ENCODE measurements at places on chromosomes 5 and 9.

GRCh38 chr9:12740845-12741244, 34.0 kb upstream of the LURAP1L start:
- no peak for DNase-seq

- no peak for DNase-seq
Observed at GRCh38 chr9:34642679-34643078, 3.8 kb upstream of the GALT start.

DNA sequence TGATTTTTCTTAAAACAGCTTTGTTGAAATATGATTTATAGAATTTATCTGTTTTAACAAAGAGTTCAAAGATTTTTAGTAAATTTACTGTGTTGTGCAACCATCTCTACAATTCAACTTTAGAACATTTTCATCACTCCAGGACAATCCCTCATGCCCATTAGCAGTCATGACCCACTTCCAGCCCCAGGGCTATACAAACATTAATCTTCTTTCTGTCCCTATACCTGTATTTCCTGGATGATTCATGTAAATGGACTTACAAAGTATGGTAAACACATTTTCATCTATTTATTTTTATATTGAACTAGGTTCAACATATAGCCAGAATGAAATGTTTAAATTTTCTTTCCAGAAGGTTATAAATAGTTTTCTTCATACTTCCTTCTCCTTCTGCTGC, 127.8 kb upstream of the CCDC180 start:
- no peak for DNase-seq

- DNase-seq: no peak
Observed at GRCh38 chr9:87548159-87548558, 50.5 kb downstream of the DAPK1 start.

- no peak for DNase-seq
Observed at GRCh38 chr5:72508241-72509170, 1.3 kb upstream of the ZNF366 start.

DNA sequence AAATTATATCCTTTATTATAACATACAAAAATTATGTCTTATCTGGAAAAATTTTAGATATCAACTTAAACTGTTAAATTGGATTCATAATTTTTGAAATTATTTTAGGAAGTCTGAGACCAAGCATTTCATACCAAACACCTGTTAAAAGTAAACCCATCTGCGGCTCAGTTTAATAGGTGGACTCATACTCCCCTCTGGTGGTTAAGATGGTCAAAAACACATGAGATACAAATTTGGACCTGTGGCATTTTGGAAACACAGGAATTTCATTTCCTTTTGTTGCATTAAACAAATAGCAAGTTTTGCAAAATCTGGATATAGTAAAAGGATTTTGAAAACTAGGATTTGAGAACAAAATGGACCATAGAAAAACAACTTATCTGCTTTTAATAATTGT, 53.7 kb downstream of the RGMB start:
- no peak for DNase-seq

DNA sequence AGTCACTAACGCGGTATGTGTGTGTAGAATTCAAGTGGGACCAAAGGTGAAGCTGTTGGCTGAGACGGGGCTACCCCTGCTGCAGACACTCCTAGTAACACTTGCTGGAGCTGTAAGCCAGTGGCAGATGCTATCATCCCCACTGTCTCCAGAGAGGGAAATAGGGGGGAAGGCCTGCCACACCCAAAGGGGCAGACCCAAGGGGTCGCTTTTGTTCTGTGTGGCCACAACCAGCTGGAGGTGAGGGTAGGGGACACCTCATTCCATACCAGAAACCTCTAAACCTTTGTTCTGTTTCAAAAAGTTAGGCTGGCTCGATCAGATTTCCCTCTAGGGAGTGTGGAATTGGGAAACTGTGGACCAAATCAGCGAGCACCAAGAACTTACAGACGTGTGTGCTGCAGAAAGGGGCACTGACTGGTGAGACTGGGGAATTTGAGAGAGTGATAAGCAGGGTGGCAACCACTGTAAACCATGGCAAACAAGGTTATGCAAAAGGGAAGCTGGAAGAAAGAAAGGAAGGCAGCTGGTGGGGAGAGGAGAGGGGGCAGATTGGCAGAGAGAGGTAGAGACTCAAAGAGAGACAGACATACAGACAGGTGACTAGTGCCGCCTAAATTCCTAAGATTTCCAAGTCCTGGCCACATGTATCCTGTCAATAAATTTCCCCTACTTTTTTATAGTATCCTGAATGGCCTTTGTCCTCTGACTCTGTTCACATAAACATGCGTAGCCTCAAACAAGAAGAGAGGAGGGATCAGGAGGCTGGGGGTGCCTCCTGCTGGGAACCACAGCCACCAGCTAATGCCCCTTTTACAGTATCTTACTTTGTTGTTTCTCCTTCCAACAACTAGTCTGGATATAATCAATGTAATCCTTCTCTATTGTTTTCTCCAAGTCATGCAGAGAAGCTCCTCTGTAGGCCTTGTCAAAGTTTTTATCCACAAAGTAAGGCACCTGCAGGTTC, 15.6 kb upstream of the SPATA24 start:
- no peak for DNase-seq

- no peak for DNase-seq
Observed at GRCh38 chr5:55620766-55621160, 86.0 kb upstream of the PLPP1 start.

GRCh38 chr9:115016344-115016743, 86.0 kb upstream of the TNFSF8 start:
- no peak for DNase-seq

- no peak for DNase-seq
Observed at GRCh38 chr9:19828576-19829109, 39.8 kb upstream of the SLC24A2 start.

DNA sequence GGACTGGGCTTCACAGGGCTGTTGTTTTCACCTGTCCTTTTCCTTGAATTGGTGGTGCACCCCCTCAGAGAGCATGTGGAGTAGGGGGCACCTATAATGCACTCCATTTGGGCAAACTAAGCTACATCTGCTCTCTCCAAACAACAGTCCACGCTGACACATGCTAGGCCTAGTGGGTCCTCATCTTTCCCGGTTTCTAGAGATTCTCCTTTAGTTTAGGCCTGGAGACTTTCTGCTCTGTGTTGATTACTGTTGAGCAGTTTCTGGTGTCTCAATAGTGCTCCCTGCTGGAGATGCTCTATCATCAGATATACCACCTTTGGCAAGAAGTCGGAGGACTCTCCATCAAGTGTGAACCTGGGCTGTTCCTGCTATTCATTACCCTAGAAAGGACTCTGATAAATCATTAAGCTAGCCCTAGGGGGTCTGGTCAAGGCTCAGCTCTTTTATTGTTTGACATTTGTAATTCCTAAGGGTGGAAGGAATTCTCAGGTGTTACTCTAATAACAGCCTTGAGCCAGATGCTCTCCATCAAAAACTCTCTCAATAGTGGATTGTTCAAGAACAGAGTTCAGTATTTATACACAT, 64.0 kb upstream of the FYB1 start:
- peak; percentile 45 for DNase-seq

DNA sequence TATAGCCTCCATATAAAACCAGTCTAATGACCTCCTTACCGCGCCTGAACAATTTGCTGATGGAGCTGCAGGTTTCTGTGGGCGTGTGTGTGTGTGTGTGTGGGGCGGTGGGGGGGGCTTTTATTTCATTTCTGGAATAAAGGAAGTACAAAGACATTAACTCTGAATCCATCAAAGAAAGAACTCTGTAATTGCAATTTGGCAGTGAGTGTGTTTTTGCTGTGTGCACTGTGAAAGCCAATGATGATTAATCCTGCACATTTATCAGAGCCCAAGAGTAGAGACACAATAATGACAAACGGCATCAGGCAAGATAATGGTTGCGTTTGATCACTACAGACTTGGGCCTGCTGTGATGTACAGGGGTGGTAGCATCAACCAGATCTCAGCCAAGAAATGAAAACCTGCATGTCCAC, 29.3 kb upstream of the NDFIP1 start:
- no peak for DNase-seq

- no peak for DNase-seq
Observed at GRCh38 chr5:2913281-2913680, 161.8 kb upstream of the IRX2 start.

DNA sequence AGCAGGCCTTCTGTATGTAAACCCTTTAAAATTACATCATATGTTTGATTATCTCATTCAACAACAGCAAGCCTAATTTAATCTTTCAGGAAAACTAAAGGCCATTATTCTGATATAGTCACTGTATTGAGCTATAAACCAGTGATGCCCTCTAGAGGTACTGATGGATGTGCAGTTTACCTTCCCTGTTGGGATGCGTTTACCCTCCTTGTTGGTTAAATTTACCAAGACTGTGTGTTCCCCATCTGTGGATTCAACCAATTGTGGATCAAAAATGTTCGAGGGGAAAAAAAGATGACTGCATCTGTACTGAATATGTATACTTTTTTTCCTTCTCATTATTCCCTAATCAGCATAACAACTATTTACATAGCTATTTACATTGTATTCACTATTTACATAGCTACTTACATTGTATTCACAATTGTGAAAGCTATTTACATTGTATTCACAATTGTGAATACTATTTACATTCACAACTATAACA, 3.7 kb upstream of the BAAT start:
- no peak for DNase-seq

- DNase-seq: no peak
Observed at GRCh38 chr9:86407022-86407421, 52.8 kb upstream of the TUT7 start.

DNA sequence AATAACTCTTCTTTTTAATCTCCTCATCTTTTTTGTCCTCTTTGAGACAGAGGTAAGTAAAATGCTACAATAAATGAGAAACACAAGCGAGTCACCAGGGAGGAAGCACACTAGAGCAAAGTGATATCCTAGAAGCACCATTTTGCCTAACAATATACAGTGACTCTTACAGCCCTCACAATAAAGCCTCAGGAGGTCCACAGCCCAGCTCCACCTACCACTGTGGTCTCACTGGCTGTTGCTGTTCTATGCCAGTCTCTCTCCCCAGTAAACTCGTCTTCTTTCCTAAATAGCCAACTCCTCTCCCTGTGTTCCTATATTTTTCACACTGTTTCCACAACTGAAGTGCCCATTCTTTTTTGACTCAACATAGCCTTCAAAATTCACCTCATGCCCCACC, 44.3 kb downstream of the TNFSF15 start:
- DNase-seq: no peak

DNA sequence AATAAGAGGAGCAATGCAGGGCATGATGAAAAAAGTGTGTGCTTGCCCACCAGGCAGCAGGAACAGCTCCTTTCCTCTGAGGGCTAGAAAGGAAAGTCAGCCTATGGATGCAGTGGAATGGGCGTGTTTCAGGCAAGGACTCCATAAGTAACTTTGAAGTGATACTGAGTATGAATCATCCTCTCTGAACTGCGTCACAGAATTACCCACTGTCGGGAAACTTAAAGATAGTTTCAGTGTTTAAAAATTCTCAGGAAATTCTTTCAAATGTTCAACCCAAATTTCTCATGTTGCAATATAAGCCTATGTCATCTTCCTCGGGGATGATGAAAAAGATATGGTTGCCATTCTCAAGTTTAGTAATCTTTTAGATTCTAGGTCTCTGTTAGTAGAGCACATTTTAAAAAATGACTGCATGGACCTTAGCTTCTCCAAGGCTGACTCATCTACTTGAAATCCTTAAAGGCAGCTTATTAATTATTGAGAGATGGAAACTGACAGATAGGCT, 27.7 kb downstream of the PTCD2 start:
- DNase-seq: no peak

- DNase-seq: no peak
Observed at GRCh38 chr5:16810208-16810854, 125.8 kb downstream of the MYO10 start.

- DNase-seq: no peak
Observed at GRCh38 chr9:107068581-107068980, 205.6 kb downstream of the ZNF462 start.

DNA sequence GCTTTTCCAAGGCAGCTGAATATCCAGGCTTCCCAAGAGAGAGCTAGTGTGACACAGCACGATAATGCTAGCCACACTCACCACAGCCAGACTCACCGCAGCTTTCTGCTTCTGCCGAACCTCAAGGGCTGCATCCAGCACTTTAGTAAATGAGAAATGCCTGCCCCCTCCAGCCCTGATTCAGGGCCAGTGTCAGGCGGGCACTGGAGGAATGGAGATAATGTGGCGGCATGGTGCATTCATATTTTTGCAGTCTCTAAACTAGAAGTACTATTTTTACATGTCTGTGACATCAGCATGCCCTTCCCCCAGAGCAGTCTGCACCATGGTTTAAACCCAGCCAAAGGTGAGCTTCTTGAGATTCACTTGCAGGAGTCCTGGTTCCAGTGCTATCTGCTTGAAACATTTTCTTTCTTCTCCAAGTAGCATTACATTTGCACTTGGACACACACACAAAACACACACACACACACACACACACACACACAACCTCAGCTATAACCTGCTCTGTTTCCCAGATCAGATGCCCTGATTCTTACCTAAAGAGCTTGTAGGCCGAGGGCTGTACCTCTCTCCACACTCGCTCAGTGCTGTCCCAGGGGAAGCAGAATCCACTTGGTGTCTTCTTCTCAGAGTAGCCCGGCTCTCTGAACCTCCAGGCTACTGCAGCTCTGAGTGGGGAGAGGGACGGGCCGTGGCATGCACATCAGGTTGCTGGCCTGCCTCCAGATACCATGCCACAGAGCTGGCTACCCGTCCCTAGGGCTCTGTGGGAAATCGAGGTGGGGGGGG, at the start of gene FGF1:
FGF1 (minus strand) TSS at position 673 of the 792 bp plus-strand sequence. CDS start 71,963 bp downstream, outside the sequence.
- no peak for DNase-seq

- DNase-seq: no peak
Observed at GRCh38 chr5:54093861-54094260, 216.5 kb downstream of the ARL15 start.

GRCh38 chr9:89436963-89437625, 60.8 kb downstream of the SEMA4D start:
- DNase-seq: peak; percentile 54

GRCh38 chr5:19608444-19609002, 379.5 kb downstream of the CDH18 start:
- DNase-seq: no peak

DNA sequence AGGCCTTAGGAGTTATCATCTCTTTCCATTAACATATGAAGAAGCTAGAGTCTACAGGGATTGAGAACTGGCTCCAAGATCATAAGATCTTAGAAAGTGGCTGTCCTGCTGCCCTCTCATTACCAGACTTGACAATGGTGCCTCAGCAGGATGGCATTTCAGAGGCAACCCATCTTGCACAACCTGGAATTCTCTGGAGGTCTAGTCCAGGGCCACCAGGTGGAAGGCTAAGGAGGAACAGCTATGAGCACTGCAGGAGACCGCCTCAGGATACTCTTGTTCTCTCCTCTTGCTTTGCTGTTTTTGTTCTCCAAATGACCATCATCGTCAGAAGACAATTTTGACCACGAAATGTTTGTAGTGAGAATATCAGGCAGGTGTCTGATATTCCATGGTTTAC, 322.6 kb downstream of the FBXL17 start:
- DNase-seq: no peak

GRCh38 chr5:124132843-124133242, 613.6 kb downstream of the ZNF608 start:
- no peak for DNase-seq

GRCh38 chr5:160969645-160970044, 117.6 kb upstream of the ATP10B start:
- no peak for DNase-seq
